Stimulated activated CD4-positive, alpha-beta T cell treated with anti-CD3 and anti-CD28 coated beads, Interleukin-4, amount 100 ng/mL, for 24 hours (primary cell): ENCODE measurements at places on chromosomes 3 and 15.
A peak's percentile ranks its signal among the peaks of the same experiment; 100 is the strongest.

DNA sequence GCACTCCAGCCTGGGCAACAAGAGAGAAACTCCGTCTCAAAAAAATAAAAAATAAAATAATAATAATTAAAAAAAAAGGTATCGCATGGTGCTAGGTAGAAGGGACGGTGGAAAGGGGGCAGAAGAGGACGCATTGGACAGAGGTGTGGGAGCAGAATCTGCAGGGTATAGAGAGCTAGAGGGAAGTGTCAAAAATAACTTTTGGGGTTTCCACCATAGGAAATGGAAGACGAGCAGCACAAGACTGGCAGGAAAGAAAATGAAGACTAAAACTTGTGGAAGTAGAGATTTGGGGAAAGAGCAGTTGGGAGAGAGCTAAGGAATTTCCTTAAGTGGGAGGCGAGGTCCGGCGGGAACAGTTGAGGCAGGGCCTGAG is 585 bp upstream of the MKRN2 start:
- DNase-seq, result no peak

DNA sequence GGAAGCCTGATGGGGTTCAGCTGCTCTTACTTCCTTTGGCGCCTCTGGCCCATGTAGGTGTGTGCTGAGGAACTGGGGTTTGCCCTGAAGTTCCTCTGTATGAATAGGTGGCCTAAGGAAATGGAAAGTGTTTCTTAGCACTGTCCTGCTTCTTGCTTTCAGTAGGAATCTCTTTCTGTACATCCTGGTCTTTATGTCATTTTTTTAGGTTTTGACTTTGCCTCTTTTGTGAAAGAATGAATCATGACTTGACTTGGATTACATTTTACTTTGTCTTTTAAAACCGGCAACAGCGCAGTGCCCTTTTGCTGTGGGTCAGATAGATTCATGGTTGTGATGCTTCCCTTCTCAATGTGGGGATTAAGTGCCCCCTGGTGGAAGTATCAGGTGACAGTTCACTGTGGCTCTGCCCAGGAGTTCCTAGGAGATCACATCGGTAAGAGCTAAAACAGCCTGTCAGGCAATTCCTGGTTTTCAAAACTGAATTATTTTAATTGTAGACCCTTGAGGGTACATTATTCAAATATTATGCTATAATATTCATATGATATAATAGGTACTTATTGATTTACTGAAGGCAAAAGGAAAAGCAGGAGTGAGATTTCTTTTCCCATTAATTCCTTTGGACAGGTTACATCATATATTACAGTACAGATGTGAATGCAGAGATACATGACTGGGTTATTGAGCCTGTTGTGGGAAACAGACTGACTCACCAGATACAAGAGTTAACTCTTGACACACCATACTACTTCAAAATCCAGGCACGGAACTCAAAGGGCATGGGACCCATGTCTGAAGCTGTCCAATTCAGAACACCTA is 95.4 kb downstream of the HCN4 start:
- peak; percentile 57 for DNase-seq

- DNase-seq, result no peak
Observed at GRCh38 chr3:17433876-17434275, 308.6 kb downstream of the TBC1D5 start.

DNA sequence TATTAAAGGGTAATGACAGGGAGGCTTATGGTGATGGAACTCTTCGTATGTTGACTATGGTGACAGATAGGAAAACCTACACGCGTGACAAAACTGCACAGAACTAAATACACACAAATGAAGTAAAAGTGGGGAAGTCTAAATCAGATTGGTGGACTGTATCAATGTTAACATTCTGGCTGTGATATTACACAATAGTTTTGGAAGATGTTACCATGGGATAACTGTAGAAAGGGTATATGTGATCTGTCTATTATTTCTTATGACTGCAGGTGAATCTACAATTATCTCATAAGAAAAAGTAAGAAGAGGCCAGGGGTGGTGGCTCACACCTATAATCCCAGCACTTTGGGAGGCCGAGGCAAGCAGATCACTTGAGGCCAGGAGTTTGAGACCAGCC is 9.1 kb downstream of the HIGD2B start:
- no peak for DNase-seq

DNA sequence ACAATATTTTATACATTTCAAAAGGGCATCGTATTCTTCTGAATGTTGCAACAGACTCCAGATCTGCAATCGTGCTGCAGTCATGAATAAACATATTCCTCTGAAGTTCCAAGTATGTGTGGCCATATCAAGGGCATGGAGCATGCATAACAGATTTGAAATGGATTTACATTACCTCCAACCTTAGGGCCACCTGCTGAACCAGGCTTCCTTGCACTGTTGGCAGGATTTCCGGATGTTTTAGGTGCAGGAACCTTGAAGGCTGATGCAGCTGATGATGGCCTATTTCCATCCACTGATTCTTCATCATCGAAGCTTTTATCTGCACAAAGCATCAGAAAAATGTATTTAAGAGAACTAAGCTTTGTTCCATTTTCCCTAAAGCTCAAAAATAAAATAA is 73.5 kb downstream of the CLASP2 start:
- DNase-seq, result no peak

DNA sequence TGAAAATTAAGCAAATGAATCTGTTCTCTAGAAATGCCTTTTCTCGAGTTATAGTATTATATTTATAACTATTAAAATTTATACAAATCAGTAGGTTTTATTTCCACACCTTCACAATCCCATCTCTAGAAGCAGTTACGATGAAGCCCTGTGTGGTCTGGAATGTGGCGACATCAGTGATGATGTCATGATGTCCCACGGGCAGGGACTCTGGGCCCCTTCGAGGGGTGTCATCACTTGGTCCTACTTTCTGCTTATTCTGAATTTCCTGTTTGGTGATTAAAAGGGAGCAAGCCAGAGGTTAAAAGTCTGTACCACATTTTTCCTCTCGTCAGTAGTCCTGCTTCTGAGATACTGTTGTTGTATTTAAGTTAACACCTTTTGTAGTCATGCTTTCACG is 67.4 kb downstream of the PIK3R4 start:
- no peak for DNase-seq

- no peak for DNase-seq
Observed at GRCh38 chr3:156769721-156770654, 56.2 kb upstream of the LEKR1 start.

DNA sequence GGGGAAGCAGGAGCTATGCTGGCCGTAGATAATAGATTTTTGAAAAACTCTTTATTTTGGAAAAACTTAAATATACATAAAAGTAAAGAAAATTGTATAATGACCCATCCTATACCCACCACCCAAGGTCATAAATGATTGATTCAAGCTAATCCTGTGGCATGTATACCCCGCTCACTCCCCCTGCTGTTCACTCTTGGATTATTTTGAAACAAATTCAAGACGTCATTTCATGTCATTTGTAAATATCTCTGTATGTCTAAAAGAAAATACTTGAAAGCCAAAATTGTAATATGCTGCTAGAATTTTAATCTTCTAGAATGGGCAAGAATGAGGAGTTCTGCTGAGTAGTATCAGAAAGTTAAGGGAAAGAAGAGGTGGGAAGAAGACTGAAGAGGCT is 241.7 kb downstream of the FEZF2 start:
- no peak for DNase-seq

GRCh38 chr3:2156244-2156847 is 57.7 kb downstream of the CNTN4 start:
- DNase-seq, result no peak

DNA sequence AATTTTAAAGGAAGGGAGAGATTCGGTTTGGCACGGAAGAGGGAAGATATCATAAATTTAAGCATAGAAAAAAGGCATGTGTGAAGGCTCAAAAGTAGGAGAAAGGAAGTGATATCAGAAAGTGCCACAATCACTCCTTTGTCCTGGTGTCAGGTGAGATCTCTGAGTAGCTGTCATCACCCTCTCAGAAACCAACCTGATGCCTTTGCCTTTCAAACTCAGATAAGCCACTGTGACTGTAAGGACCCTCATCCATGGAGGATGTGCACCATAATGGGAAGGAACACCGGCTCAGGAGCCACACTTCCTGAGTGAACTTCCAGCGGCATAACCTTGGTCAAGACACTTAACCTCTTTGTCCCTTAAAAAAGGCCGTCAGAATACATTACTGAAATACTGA is 318.7 kb upstream of the SEMA6D start:
- no peak for DNase-seq

GRCh38 chr15:32766101-32766500 is 48.3 kb downstream of the GREM1 start:
- no peak for DNase-seq

DNA sequence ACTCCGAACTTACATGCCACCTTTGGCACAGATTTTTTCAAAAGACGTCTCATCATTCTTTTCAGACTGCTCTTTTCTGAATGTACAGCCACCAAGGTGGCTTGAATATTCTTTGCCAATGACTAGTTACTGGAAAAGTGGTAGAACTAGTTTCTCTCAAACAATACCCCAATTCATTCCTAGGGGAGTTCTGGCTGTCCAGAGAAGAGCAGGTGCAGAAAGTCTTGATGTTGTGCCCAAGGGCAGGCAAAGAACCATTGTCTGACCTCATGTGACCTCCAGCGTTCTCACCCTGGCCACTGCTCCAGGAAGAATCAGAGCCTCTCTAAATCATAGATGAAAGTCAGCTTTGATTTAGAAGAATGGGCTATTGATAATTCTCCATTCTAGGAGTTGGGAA is 5.5 kb downstream of the LMOD3 start:
- DNase-seq, result no peak
